ENCODE measurements at places on chromosomes 13 and 19. TPM values are rescaled to one million over a fixed set of nuclear protein-coding genes. Genes with fewer than 3 reads are reported as not detected.

GRCh38 chr13:43298816-43299215, 275.4 kb downstream of the DNAJC15 start:
- no peak for DNase-seq
- H3K4me3 ChIP-seq, result no peak overlapping the region
- no peaks in the 10 kb centered on the region for H3K27me3 ChIP-seq
- H3K27ac ChIP-seq, result peak overlapping the region; percentile 15
- no peaks in the 10 kb centered on the region for H3K36me3 ChIP-seq

DNA sequence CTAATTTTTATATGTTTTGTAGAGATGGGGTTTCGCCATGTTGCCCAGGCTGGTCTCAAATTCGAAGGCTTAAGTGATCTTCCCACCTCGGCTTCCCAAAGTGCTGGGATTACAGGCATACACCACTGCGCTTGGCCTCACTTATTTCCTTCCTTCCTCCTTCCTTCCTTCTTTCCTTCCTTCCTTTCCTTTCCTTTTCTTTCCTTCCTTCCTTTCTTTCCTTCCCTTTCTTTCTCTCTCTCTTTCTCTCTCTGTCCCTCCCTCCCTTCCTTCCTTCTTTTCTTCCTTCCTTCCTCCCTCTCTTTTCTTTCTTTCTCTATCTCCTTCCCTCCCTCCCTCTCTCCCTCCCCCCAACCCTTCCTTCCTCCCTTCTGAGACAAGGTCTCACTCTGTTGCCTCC, 36.8 kb downstream of the TRPM4 start:
- H3K4me1 ChIP-seq, result peaks cover 6% of the 10 kb centered on the region
- H3K36me3 ChIP-seq, result peaks cover 20% of the 10 kb centered on the region
- H3K4me3 ChIP-seq, result no peak overlapping the region

GRCh38 chr19:35833972-35834371, 18.3 kb downstream of the NPHS1 start:
- DNase-seq, result no peak
- H3K27ac ChIP-seq, result no peak overlapping the region
- H3K36me3 ChIP-seq, result no peaks in the 10 kb centered on the region
- no peak overlapping the region for H3K4me3 ChIP-seq
- peaks cover 4% of the 10 kb centered on the region for H3K27me3 ChIP-seq

GRCh38 chr19:28359431-28360414, 853.2 kb downstream of the UQCRFS1 start:
- no peak overlapping the region for H3K4me3 ChIP-seq
- H3K4me1 ChIP-seq, result no peaks in the 10 kb centered on the region
- no peaks in the 10 kb centered on the region for H3K36me3 ChIP-seq
- no peaks in the 10 kb centered on the region for H3K27me3 ChIP-seq

- peaks cover 28% of the 10 kb centered on the region for H3K27me3 ChIP-seq
- peaks cover 28% of the 10 kb centered on the region for H3K4me1 ChIP-seq
- no peaks in the 10 kb centered on the region for H3K36me3 ChIP-seq
- H3K27ac ChIP-seq, result no peak overlapping the region
Observed at GRCh38 chr19:45955905-45956608, 17.6 kb downstream of the NOVA2 start.

DNA sequence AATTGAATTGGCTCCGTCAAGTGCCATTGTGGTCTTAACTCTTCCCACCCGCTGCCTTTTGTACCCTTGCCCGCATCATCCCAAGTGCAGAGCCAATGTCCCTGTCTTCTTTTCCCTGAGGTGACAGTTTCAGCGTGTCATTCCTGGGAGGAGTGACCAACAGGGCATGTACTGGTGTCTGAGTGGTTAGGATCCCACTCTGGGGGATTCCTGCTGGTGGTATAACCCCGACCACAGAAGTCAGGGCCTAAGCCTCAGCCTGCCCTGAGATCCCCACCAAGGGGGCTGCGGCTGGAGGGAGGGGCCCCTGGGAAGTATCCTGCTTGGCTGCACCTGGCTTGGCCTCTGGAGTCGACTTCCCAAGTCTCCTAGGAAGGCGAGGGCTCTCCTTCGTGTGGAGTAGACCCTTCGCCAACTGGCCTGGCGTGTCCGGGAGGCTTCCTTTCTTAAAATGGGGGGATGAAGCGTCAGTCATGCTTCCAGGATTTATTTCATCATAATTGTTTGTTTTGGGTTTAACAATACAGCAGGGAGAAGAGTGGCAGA, 40.6 kb downstream of the NFIX start:
- peaks cover 100% of the 10 kb centered on the region for H3K4me1 ChIP-seq
- peaks cover 16% of the 10 kb centered on the region for H3K36me3 ChIP-seq
- no peaks in the 10 kb centered on the region for H3K27me3 ChIP-seq

DNA sequence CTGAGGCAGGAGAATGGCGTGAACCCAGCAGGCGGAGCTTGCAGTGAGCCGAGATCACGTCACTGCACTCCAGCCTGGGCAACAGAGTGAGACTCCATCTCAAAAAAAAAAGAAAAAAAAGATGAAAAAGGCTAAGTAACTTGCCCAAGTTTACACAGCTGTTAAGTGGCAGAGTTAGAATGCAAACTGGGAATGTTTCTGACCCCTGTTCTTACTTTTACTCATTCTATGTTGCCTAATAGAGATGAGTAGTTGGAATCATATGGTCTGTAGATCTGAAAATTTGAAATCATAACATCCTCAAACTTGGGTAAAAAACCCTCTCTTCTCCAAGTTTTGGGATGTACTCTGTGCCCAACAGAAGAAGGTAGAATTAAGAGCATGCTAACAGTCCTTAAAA, 235.8 kb upstream of the RFC3 start:
- no peak overlapping the region for H3K27ac ChIP-seq
- H3K36me3 ChIP-seq, result no peaks in the 10 kb centered on the region
- H3K4me3 ChIP-seq, result no peak overlapping the region
- H3K27me3 ChIP-seq, result no peaks in the 10 kb centered on the region

DNA sequence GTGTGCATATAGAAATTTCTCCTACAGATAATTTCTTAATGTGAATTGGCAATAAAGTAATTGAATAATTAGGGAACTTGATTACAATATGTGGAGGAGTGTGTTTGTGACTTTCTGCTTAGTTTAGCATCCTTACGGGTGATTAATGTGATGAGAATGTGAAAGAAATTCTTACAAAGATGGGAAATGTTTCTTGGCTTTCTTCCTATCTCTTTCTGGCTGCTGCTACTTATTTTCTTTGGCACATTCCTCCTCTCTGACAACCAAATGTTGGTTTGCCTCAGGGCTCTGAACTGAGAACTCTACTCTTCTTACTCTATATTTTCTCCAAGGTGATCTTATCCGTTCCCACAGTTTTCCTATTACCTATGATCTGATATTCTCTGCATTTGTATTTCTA, 300.1 kb downstream of the TBC1D4 start:
- DNase-seq, result peak; percentile 30
- H3K27ac ChIP-seq, result no peak overlapping the region
- H3K4me3 ChIP-seq, result no peak overlapping the region
- H3K27me3 ChIP-seq, result peaks cover 11% of the 10 kb centered on the region
- H3K4me1 ChIP-seq, result peaks cover 2% of the 10 kb centered on the region
- H3K36me3 ChIP-seq, result no peaks in the 10 kb centered on the region

Gene MBD3L5
- not detected for polyA plus RNA-seq

Data from keratinocyte (primary cell).